Heart left ventricle (tissue), 16 donors: ENCODE measurements at places on chromosomes 6 and 20.
A peak's percentile ranks its signal among the peaks of the same experiment; 100 is the strongest.

- DNase-seq: no peak
Observed at GRCh38 chr6:44487586-44487985, 100.1 kb downstream of the CDC5L start.

DNA sequence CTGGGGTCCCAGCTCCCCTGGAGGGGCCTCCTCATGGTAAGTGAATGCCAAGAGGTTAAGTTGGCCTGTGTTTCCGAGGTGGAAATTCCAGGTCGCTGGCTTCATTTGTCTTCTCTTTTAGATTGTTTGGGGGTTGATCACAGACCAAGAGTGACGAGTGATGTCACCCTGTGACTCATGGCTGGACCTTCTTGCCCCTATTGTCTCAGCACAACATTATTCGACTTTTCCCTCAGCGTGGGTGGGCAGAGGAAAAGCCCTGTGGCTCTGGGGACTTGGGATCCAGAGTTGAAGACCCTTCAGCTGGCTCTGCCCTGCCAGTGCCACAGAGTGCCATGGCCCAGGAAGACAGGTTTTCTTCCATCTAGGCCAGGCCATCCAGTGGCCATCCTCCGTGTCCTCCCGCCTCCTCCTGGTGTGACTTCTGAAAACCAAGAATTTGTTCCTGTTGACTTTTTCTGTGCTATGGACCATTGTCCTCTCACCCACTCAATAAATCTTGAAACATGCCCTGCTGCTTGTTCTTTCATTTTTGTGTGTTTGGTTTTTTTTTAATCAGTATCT lies 15.4 kb upstream of the SNHG17 start:
- DNase-seq: peak; percentile 59

DNA sequence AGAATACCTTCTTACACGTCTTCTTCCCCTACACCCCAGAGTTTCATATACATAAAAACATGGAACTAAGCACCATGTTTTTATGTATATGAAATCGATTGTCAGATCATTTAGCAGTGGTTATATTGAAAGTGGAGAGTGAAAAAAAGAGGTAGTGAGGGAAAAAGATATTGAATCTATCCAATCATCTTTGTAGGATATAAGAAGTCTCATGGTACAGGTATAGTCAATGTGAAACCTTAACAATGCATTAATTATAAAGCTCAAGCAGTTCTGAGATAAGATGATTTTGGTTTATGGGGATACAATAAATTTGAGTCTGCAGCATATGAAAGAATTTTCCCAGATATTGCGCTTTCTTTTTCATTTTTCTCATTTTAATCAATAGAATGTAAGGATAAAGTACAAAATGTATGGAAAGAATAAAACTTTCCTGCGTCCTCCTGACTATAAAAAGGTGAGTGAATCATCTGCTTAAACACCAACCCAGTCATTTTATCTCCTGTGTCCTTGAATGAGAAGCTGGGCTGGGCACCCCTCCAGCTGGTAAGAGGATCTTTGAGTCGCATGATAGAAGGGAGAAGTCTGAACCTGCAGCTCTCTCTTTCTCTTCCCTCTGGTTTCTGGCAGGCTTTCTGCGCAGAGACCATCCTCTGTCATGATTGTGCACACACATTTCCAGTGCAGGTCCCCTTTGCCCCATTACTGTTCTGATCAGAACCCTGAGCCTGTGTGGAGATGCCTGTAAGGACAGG lies 28.1 kb upstream of the AKIRIN2 start:
- DNase-seq: peak; percentile 76

DNA sequence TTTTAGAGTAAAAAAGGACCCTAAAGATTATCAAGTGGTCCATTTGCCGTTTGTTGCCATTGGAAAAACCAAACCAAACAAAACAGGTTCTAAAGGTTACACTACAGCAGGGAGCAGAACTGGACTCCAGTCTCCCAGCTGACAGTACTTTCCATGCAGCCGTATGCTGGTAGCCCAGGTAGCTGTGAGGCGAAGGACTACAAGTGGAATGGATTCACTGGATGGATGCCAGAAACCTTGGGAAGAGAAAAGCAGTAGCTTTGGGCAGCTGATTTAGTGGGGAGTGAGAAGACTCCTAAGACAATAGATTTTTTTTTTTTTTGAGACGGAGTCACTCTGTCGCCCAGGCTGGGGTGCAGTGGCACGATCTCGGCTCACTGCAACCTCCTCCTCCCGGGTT lies 88.3 kb downstream of the SASH1 start:
- DNase-seq: no peak

- DNase-seq: no peak
Observed at GRCh38 chr20:472137-472846, 10.0 kb upstream of the TBC1D20 start.

- DNase-seq: no peak
Observed at GRCh38 chr6:43766964-43767461, 3.0 kb upstream of the VEGFA start.

DNA sequence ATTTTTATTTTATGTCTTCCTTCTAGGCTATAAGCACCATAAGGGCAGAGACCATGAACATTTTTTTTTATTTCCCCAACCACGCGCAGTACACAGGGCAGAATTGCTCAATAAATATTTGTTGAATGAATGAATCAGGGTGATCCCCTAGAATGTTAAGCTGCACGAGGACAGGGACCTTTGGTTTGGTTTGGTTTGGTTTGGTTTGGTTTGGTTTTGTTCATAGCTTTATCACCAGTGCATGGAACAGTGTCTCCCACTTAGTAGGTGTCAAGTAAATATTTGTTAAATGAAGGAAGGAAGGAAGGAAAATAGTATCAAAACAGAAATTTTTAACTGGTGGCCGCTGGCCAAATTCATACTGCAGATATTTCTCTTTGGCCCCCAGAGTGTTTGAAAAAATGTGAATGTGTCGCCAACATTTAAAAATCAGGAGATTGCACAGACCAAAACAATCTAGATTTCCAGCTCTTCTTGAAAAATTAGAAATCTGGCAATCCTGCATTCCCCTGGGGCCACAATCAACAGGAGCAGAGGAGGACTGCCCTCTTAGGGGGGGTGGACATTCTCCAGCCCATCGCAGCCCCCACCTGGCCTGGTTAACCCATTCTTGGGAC lies 205.3 kb downstream of the EYA2 start:
- DNase-seq: no peak

GRCh38 chr6:43339168-43339567 lies 30.3 kb downstream of the ZNF318 start:
- no peak for DNase-seq

GRCh38 chr20:59537991-59538390 lies 66.3 kb upstream of the PHACTR3 start:
- no peak for DNase-seq

- DNase-seq: no peak
Observed at GRCh38 chr6:166567107-166567506, 19.4 kb downstream of the RAMACL start.

- DNase-seq: no peak
Observed at GRCh38 chr6:110520992-110521543, 44.7 kb upstream of the SLC22A16 start.

DNA sequence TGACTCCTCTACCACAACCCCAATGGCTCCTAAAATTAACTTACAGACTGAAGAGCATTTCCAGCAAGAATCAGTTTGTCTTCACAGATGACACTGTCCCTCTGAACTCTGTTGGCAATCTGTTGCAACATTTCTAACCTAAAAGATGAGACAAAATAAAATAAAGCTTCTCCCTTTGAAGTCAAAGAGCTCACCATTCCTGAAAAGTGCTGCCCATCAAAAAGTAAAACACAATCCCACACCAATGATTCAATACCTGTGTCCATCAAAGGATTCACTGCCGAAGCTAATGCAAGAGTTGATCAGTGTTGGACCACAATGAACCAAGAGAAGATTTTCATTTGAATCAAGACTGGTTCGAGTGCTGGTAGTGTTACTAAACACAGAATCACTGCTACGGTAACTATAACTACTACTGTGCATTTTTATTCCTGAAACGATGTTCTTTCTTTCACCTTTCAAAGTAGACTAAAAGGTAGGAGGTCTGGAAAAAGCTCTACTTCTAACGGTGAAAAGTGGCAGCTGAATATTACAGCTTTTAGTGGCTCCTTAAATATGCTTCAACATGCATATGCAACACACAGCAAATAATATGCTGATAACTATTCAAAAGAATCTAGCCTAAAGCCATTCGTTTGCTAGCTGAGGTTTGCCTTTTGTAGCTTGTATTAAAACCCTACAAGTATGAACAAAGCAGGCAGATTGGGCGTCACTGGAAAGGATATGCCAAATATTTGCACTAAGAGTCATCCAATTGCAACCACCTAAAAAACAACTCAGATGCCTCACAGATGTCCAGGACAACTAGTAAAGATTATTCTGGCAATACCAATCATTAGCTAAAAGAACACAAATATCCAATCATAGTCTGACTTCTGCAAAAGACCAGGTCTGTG lies at the start of gene DST:
Gene DST, minus strand, starts transcription at position 524 of the 896 bp plus-strand sequence.
- DNase-seq: no peak

DNA sequence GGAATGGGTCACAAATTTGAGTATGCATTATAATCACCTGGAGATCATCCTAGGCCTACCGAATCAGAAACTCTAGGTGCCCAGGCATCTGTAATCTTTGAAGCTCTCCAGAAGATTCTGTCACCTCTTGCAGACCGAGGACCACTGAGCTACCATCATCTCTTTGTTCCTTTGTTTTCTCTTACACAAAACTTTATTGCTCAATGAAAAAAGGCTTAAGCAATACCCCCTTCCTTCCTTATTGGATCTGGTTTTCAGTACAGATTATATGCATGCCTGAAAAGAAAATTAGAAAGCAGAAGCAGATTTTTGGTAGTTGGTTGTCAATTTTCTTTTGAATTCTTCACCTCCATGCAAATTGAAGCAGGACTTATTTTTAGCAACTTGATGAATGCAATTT lies 31.3 kb downstream of the STX11 start:
- no peak for DNase-seq

GRCh38 chr6:74161380-74161779 lies 465.4 kb downstream of the CD109 start:
- DNase-seq: no peak

DNA sequence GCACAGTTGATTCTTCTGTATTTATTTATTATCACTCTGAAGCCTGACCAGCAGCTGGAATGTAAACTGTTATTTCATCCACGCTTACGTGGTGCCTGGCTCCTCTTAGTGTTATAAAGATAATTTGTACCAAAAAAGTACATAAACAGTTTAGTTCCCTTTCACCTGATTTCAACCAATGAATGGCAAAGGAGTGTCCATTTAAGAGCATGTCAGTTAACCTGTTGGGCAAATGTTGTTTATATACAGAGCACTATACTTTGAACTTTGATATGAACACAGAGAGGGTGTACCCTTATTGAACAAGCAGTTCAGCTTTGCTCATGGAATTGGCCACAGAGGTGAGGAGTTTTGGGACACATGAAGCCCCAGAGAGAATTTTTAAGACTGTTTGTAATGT lies 7.2 kb upstream of the CTCFL start:
- DNase-seq: no peak

- DNase-seq: peak; percentile 82
Observed at GRCh38 chr20:47205577-47206123, 150.8 kb downstream of the ZMYND8 start.

- no peak for DNase-seq
Observed at GRCh38 chr6:16657768-16658167, 103.5 kb downstream of the ATXN1 start.

GRCh38 chr20:6074145-6074561 lies 20.3 kb upstream of the LRRN4 start:
- DNase-seq: peak; percentile 29

DNA sequence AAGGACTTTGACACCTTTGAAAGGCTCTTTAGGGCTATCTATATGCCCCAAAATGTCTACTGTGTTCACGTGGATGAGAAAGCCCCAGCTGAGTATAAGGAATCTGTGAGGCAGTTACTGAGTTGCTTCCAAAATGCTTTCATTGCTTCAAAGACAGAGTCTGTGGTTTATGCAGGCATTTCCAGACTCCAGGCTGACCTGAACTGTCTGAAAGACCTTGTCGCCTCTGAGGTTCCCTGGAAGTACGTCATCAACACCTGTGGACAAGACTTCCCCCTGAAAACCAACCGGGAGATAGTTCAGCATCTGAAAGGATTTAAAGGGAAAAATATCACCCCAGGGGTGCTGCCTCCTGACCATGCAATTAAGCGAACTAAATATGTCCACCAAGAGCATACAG lies 65.2 kb downstream of the GCNT2 start:
- no peak for DNase-seq

DNA sequence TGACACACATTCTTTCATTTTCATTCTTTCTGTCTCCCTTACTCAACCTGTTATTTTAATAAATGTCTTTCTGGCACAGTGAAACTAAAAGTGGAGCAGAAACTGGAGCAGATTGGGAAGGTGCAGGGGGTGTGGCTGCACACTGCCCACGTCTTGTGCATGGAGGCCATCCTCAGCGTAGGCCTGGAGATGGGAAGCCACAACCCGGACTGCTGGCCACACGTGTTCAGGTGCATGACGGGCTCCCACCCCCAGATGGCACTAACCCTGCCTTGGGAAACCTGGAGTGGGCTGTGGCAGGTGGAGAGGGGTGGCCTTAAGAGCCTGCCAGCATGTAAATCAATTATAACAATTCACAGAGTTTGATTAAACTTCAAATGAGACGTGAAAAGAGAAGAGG lies 71.4 kb upstream of the PBOV1 start:
- DNase-seq: peak; percentile 66

DNA sequence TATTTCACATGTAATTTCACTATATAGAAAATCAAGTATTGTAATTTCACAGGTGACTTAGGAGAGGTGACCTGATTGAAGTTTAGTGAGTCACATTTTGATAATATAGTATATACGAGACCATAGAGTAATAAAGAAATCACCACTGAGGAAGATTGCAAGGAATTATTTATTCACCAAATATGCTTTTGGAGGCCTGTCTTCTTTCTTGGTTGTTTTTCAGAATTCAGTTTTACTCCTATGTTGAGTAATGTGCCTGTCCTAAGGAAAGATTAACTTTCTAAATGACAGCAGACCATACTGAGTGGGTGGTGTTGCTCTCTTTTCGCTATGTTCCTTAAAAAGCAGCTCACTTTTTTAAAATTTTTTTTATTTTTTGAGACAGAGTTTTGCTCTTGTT lies 87.5 kb upstream of the FOXO3 start:
- DNase-seq: no peak

DNA sequence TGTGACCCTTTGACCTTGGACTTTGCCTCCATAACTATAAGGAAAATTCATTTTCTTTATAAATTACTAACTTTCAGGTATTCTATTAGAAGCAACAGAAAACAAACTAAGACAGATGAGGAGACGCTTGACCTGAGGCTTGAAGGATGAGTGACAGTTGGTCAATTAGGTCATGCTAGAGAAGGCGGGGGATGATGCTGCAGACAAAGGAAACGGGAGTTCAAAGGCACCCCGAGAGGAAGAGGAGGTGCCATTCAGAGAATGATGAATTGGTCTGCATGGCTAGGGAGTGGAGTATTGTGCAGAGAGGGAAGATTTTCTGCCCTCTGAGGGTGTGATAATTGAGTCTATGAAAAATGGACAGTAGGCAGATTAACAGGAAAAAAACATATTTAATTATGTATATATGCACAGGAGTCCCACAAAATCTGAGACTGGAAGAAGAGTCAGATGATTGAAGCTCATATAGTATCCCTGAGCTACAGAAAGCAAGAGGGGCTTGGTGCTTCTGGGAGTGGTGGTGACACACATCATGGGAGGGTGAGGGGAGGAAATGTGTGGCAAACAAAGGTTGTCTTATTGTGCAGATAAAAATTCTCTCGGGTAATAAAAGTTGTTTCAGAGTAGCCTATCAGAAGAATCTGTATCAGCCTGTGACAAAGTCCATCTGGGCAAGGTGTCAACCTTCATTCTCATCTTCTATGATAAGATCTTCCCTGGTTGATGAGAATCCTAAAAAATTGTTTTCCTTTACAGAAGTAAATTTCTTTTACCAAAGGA lies 20.4 kb upstream of the FUCA2 start:
- no peak for DNase-seq
